ENCODE measurements at places on chromosomes 1 and 21.

DNA sequence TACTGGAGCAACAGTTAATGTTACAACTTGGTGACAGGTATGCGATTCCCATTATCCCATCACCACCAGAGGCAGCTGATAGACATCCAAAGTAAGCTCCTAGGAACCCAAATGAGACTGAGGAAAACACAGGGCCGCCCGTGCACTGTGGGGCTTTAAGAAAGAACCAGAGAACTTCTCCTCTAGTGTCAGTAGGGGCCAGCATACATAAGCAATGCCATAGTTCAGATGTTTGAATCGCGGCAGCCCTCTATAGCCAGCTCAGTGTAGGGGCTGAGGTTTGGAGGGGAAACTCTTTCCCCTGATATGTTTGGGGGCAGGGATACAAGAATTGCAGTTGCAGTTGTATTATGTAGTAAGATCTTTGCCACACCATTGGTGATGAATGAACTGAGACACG lies 593.3 kb upstream of the NCAM2 start:
- DNase-seq = no peak

- DNase-seq = no peak
Observed at GRCh38 chr1:169550294-169550693, 36.0 kb downstream of the F5 start.

- DNase-seq = no peak
Observed at GRCh38 chr1:204254031-204254661, 40.4 kb upstream of the GOLT1A start.

DNA sequence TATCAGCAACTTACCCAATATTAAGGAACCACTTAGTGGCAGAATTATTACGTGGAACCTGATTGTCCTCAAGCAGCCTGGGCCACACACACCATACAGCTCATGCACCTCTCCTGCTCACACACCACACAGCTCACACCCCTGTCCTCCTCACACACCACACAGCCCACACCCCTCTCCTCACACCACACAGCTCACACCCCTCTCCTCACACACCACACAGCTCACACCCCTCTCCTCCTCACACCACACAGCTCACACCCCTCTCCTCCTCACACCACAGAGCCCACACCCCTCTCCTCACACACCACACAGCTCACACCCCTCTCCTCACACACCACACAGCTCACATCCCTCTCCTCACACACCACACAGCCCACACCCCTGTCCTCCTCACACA lies 36.8 kb upstream of the LAMC2 start:
- DNase-seq = no peak

DNA sequence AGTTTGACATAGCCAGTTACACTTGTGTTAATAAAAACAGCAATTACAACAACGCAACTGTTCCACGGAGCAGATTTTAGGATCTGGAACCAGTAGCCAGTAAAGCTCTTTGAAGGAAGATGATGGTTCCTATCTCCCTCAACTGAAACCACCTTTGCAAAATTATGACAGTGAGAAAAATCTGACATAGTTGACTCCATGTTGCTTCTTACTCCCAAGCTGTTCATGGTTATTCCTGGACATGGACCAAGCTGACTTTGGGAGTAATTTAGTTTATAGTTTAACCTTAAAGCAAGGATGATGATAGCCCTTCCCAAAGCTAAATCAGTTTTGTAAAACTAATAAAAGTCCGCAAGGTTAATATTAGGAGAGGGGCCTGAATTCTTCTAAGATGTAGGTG lies 518.0 kb upstream of the ZP4 start:
- DNase-seq = no peak

- no peak for DNase-seq
Observed at GRCh38 chr21:44855572-44855971, 17.9 kb downstream of the PTTG1IP start.

GRCh38 chr1:31593770-31594632 lies 17.7 kb downstream of the TINAGL1 start:
- peak; percentile 77 for DNase-seq

- DNase-seq = no peak
Observed at GRCh38 chr1:91381844-91382243, 22.8 kb downstream of the HFM1 start.

GRCh38 chr21:26732432-26733221 lies 112.6 kb downstream of the ADAMTS1 start:
- DNase-seq = no peak

DNA sequence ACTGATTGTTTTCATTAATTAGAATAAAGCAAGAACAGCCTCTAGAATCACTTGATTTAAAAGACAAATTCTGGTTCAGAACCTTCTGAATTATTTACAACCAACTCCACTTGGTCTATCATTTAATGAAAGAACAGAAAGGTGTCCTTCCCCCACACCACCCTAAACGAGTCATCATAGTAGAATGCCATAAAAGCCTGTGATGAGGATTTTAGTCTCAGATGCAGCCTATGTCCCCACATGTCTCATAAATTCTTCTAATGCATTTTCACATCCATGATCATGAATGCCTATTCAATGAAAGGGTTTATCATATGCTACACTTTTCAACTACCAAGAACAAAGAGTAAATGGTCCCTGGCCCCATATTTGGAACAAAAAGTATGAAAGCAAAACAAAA lies 508.1 kb downstream of the DPYD start:
- no peak for DNase-seq

DNA sequence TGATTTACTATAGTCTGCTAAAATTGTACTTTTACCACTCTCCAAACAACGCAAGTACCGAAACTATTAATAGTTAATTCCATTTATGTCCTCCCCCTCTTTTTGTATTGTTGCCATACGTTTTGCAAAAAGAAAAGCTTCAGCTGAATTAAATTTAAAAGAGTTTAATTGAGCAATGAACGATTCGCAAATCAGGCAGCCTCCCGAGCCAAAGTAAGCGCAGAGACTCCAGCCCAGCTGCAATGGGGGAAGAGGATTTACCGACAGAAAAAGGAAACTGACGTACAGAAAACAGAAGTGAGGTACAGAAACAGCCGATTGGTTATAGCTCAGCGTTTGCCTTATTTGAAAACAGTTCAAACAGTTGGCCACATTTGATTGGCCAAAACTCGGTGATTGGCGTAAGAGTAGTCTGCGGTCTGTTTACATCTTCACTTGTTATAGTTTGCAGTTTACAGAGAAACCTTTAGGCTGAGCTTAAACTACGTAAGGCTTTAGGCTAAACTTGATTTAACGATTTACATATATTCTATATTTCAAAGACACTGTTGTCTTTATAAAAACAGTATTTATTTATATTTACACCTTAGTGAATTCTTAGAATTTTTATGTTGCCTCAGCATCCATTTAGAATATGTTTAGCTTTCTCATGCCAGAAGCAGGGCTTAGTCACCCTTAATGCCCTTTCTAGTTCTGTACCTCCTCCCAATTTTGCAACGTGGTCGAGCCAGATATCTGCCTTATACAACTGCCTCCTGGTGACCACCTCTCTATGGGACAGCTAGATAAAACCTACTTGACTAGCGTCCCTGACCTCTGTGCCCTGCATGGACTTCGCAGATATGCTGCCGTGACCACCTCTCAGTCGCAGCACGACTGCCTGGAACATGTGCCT lies 23.8 kb downstream of the CR1 start:
- no peak for DNase-seq

- DNase-seq = no peak
Observed at GRCh38 chr1:60668585-60668984, 413.8 kb upstream of the NFIA start.

- DNase-seq = no peak
Observed at GRCh38 chr1:101004670-101005069, 20.9 kb downstream of the DPH5 start.

- DNase-seq = no peak
Observed at GRCh38 chr1:246683521-246683920, 40.7 kb upstream of the SCCPDH start.

DNA sequence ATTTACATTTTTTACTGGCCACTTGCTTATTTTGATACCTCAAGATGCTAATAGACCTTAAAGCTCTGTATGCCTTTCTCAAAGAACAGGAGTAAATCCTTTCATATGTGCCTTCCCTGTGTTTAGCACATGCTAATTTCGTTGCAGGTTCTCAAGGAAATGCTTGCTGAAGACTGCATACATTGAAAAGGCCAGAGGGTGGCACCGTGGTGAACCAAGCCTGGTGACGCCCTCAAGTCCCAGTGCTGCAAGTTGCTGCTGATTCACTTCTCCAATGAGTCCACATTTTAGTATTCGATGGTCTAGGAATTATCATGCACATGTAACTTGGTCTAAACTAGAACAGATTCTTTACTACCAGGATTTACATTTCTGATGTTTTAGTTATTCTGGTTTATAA lies 94.1 kb downstream of the CLDN17 start:
- no peak for DNase-seq

DNA sequence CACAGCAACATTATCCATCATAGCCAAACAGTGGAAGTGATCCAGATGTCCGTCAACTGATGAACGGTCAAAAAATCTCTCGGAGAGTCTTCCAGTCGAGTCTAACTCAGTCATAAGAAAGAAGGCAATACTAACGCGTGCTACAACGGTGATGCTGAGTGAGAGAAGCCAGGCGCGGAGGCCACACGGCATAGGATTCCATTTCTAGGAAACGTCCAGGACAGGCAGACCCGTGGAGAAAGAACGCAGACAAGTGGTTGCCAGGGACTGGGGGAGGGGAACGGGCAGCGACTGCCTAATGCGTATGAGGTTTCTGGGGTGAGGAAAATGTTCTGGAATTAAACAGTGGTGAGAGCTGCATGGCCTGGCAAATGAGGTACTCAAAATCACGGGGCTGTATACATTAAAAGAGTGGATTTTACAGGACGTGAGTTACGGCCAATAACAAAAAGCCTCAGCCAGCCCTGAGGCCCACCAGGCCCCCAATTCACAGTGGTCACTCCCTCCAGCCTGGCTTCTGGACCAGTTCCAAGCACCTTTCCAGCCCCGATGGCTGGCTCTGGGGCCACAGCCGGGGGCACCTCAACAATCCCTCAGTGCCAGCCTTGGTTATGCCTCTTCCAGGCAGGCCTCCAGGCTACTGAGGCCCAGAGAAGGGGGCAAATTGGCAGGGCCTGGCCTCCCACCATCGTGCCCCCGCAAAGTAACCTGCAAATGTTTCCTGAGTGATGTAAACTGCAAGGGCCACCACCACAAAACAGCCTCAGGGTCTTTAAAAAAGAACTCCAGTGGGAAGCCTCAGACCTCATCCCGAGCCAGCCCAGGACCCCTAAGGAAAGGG lies 3.4 kb downstream of the WNT9A start:
- no peak for DNase-seq

- no peak for DNase-seq
Observed at GRCh38 chr1:204673909-204674649, 11.5 kb downstream of the LRRN2 start.

- no peak for DNase-seq
Observed at GRCh38 chr1:38990386-38990737, 714 bp upstream of the AKIRIN1 start.

GRCh38 chr1:2784854-2785630 lies 16.5 kb downstream of the TTC34 start:
- no peak for DNase-seq

- DNase-seq = no peak
Observed at GRCh38 chr1:37002898-37003297, 31.4 kb downstream of the GRIK3 start.

DNA sequence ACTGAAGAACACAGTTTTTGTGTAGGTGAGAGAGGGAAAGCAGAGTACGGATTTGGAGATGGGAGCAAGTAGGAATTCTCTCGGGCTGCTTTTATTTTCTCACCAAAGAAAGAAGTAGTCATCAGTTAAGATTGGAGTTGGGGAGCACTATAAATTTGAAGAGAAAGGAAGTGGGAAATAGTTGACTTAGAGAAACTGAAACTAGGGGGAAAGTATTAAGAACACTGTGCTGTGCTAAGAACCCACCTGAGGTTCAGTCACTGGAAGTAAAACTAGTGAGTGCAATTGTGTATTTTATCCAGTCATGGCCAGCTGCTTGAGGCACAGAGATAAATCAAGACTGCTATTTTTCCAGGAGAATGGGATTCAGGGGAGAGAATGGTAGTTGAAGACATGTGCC lies 37.4 kb downstream of the CLCC1 start:
- no peak for DNase-seq

GRCh38 chr1:54134295-54134694 lies 18.5 kb downstream of the CDCP2 start:
- no peak for DNase-seq

DNA sequence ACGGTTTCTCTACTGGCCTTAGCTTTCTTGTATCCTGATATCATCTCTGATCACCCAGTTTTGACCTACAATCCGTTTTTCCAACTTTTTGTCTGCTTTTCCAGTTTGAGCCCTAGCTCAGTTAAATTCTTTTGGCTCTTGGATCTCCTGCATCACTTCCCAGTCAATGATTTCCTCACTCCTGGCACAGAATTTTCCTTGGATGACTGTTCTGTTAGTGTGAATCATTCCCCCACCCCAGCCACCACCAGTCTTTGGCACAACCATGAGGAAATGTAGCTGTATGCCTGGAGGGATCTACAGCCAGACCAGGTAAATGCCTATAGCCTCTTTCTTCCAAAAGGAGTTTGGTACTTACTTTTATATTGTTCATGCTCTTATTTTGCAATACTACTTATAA lies 187.2 kb upstream of the PTGFR start:
- DNase-seq = no peak

DNA sequence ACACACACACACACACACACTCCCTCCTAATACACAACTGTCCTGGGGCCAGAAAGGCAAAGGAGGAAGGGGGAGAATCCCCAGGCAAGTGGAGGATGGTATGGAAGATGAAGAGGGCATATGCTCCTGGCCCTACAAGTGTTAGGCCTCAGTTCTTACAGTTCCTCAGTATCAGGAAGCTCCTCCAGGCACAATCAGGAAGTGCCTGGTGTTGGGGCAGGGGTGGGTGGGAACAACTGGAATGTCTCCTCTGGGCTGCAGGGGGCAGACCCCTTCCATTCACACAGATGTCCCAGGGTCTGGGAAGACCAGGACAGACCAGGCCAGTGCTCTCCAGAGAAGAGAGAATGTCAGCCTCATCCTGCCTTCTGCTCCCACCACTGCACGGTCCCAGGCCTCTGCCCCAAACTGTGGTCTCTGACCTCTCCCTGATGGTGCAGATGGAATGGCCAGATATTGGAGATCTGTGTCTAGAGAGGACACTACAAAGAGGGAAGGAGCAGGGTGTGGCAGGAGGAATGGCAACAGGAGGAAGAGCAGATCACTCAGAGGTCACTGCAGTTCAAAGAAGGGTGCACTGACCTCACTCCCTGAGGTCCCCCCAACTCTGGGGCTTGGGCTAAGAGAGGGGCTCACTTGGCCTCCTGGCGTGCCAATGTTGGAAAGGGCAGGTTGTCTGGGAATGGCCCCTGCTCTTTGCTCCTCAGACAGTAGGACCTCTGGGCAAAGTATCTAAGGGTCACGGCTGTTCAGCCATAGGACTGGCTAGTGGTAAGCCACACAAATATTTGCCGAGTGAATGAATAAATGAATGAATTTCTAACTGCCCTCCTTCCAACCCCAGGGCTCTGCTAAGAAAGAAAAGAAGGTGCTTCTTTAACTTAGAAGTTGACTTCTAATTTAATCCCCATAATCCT lies 2.5 kb upstream of the DENND2D start:
- no peak for DNase-seq

DNA sequence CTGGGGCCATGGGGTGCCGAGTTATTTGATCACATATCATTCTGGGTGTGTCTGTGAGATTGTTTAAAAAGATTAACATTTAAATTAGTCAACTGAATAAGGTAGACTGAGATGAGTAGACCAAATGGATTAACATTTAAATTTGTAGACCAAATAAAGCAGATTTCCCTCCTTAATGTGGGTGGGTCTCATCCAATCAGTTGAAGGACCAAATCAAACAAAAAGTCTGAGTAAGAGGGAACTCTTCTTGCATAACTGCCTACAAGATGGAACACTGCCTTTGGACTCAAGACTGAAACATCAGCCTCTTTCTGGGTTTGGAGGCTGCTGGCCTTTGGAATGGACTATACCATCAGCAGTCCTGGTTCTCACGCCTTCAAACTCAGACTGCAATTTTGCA lies 17.0 kb upstream of the SNX7 start:
- no peak for DNase-seq
